ENCODE measurements at places on chromosomes 16 and 17.

DNA sequence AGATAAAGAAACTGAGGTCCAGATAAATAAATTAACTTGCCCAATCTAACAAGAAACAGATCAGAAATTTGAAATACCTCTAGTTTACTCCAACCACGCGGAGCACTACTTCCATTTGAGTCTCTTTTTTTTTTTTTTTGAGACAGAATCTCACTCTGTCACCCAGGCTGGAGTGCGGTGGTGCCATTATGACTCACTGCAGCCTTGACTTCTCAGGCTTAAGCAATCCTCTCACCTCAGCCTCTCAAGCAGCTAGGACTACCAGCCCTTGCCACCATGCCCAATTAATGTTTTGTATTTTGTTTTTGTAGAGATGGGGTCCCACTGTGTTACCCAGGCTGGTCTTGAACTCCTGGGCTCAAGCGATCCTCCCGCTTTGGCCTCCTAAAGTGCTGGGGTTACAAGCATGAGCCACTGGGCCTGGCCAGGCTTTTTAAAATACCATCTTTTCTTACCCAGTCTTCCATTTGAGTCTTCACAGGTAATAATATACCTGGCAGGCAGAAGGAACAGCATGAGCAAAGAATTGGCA is 3.3 kb upstream of the NACA2 start:
- DNase-seq: no peak

DNA sequence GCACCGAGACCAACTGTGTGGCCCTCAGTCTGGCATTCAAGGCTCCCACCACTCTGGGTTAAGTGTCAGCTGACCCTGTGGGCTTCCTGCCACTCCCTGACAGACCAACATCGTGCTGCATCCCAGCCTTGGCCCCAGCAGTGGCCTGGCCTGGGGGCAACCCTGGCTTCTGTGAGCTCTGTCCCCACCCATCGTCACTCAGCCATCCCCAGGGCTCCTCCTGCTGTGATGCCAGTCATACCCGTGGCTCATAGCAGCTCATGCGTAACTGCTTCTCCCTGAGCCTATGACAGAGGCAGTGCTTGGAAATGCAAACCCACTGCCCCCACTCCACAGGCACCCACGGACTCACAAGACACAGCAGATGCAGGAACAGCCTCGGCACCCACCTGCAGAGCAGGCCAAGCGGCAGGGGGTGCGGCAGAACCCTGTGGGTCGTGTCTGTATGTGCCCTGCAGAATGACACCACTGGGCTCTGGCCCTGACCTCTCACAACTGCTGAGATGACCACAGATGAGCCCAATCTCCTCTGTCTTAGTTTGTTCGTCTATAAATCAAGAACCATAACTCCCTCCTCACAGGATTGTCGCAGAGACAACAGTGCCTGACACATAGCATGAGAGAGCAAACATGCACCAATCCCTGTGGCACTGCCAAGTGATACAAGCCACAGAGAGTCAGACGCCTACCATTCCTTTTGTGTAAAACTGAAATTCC is 26.6 kb downstream of the PIEZO1 start:
- no peak for DNase-seq

DNA sequence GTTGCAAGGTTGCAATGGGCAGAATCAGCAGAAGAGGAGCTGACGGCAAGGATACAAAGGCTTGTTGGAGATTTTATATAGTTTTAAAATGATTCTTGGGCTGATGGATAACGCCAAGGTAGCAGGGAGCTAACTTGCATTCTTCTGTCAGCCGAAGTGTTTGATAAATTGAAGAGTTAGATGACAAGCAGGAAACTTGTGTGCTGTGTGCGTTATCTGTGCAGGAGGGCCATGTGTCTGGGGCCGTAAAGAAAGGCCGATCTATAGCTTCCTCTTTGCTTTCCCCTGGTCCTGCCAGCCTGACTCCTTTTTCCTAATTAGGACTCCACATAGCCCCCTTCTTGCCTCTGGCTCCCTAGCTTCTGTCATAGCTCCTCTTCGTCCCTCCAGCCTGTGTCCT is 6.7 kb upstream of the WWOX start:
- DNase-seq: no peak

DNA sequence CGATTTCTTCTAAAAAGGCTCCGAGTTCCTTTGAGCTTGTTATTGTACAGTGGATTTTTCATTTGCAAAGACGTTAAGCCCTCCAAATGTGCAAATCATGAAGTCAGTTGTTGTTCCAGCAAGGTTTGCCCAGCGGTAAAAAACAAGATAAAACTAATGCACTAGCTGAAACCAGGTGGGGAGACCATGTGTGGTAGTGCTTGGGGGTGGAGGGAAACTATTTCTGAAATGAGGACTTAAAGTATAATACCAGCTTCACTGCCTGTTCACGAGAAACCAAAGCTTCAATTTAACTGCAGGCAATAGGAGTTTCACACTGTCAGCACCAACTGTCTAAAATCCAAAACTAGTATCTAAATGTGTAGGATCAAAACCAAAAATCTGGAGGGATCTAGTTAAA is 22.3 kb downstream of the SMARCE1 start:
- DNase-seq: no peak

- no peak for DNase-seq
Measured at GRCh38 chr16:14172200-14172809, 101.2 kb downstream of the MRTFB start.

DNA sequence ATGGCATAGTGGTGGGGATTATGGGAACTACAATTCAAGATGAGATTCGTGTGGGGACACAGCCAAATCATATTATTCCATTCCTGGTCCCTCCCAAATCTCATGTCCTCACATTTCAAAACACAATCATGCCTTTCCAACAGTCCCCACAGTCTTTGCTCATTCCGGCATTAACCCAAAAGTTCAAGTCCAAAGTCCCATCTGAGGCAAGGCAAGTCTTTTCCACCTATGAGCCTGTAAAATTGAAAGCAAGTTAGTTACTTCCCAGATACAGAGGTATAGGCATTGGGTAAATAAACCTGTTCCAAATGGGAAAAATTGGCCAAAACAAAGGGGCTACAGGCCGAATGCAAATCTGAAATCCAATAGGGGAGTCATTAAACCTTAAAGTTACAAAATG is 1063.2 kb downstream of the CDH11 start:
- DNase-seq: no peak

GRCh38 chr17:76438906-76439305 is 14.0 kb downstream of the UBE2O start:
- DNase-seq: no peak

DNA sequence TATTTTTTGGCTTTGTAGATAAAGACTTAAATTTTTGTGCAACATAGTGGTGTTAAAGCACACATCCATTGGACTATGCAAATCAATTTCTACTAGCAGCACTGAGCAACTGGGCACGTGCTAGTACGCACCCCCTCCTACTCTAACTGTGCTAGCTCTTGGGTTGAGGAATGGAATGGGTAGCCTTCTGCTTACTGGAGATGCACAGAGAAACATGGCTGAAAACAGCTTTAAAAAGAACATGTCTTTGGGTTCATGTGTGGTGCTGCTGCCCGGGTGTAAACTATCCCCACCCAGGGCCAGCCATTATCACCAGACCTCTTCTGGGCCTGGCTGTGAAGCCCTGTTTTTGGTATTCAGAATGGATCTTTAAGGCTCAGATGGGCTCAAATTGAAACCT is 7.3 kb downstream of the ESRP2 start:
- DNase-seq: no peak

DNA sequence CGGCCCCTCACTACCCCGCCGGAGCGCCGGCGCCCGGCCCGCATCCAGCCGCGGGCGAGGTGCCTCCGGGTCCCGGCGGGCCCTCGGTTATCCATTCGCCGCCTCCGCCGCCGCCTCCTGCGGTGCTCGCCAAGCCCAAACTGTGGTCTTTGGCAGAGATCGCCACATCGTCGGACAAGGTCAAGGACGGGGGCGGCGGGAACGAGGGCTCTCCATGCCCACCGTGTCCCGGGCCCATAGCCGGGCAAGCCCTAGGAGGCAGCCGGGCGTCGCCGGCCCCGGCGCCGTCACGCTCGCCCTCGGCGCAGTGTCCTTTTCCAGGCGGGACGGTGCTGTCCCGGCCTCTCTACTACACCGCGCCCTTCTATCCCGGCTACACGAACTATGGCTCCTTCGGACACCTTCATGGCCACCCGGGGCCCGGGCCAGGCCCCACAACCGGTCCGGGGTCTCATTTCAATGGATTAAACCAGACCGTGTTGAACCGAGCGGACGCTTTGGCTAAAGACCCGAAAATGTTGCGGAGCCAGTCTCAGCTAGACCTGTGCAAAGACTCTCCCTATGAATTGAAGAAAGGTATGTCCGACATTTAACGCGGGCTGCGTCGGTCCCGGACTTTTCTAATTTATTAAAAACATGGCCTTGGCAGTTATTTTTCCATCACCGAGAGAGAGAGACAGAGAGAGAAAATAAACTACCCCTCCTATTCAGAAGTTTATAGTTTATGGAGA is 2.8 kb downstream of the IRX5 start:
- no peak for DNase-seq

GRCh38 chr17:40487371-40488020 is 13.9 kb downstream of the TNS4 start:
- no peak for DNase-seq

GRCh38 chr17:61349350-61349749 is 50.3 kb upstream of the TBX2 start:
- DNase-seq: no peak

- DNase-seq: no peak
Measured at GRCh38 chr16:2426941-2427361, 2.3 kb upstream of the CCNF start.

- no peak for DNase-seq
Measured at GRCh38 chr17:62690168-62690897, 62.9 kb downstream of the MRC2 start.
